Fibroblast of skin of left biceps (primary cell): ENCODE measurements at places on chromosomes 7 and 10.

- DNase-seq = no peak
Measured at GRCh38 chr7:72334698-72335097, 77.4 kb downstream of the CALN1 start.

- no peak for DNase-seq
Measured at GRCh38 chr7:93943816-93944540, 22.4 kb downstream of the GNG11 start.

- DNase-seq = no peak
Measured at GRCh38 chr10:20647756-20648155, 249.4 kb downstream of the NEBL start.

DNA sequence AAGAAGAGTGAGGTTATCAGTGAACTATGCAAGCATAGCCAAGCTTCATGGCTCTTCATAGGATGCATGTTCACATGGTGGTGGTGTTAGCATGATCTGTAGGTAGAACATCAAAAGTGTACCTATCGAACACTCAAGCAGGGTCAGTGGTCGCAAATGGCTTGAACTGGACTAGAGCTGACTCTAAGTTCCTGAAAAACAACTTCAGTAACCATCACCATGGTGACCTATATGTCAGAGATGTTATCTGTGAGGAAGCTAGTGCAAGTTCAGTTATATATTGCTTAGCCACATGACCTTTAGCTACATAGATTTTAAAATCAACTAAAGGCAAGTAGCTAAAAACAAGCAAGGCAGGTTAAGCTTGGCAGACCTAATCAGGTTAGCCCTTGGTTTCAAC lies 163.1 kb upstream of the AGR3 start:
- DNase-seq = no peak

GRCh38 chr7:27245124-27245797 lies 2.7 kb downstream of the EVX1 start:
- DNase-seq = no peak

GRCh38 chr10:125707541-125708468 lies 11.7 kb upstream of the EDRF1 start:
- DNase-seq = no peak

DNA sequence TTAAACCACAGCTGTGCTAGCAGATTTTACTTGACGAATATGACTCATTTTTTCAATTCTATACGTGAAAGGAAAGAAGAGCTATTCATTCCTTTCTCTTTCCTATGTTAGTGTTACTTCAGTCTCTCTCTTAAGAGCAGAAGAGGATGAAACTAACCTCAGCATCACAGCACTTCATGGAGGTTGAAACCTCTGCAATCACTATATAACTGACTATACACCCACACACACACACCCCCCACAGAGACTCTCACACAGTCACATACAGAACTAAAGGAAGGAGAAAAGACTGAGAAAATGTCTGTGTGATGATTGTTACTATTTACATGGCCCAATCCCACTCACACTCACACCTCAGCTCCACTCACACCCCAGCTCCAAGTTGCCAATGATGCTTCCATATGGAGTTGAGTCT lies 104.2 kb downstream of the KIF20B start:
- no peak for DNase-seq

DNA sequence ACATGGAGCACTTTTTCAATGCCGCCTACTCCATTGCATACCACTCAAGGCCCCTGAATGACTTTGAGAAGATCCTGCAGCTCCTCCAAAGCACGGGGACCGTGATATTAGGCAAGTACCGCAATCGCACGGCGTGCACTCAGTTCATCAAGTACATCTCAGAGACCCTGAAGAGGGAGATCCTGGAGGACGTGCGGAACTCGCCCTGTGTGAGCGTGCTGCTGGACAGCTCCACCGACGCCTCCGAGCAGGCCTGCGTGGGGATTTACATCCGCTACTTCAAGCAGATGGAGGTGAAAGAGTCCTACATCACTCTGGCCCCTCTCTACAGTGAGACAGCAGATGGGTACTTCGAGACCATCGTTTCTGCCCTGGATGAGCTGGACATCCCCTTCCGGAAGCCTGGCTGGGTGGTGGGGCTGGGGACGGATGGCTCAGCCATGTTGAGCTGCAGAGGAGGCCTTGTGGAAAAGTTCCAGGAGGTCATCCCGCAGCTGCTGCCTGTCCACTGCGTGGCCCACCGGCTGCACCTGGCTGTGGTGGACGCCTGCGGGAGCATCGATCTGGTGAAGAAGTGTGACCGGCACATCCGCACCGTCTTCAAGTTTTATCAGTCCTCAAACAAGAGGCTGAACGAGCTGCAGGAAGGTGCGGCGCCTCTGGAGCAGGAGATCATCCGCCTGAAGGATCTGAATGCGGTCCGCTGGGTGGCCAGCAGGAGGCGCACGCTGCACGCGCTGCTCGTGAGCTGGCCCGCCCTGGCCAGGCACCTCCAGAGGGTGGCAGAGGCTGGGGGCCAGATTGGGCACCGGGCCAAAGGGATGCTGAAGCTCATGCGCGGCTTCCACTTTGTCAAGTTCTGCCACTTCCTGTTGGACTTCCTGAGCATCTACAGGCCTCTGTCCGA lies 12.7 kb upstream of the ATP6V0E2 start:
- DNase-seq = no peak

- no peak for DNase-seq
Measured at GRCh38 chr10:95741807-95742467, 14.0 kb upstream of the ENTPD1 start.

DNA sequence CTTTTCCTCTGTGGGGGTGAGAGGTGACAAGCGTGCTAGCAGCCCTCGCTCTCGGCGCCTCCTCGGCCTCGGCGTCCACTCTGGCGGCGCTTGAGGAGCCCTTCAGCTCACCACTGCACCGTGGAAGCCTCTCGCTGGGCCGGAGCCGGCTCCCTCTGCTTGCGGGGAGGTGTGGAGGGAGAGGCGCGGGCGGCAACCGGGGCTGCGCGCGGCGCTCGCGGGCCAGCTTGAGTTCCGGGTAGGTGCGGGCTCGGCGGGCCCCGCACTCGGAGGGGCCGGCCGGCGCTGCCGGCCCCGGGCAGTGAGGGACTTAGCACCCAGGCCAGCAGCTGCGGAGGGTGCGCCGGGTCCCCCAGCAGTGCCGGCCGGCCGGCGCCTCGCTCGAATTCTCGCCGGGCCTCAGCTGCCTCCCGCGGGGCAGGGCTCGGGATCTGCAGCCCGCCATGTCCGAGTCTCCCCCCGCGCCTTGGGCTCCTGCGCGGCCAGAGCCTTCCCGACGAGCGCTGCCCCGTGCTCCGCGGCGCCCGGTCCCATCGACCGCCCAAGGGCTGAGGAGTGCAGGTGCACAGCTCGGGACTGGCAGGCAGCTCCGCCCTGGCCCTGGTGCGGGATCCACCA lies 352.8 kb upstream of the PODXL start:
- DNase-seq = no peak

- no peak for DNase-seq
Measured at GRCh38 chr7:74223711-74224510, 14.1 kb downstream of the LAT2 start.

DNA sequence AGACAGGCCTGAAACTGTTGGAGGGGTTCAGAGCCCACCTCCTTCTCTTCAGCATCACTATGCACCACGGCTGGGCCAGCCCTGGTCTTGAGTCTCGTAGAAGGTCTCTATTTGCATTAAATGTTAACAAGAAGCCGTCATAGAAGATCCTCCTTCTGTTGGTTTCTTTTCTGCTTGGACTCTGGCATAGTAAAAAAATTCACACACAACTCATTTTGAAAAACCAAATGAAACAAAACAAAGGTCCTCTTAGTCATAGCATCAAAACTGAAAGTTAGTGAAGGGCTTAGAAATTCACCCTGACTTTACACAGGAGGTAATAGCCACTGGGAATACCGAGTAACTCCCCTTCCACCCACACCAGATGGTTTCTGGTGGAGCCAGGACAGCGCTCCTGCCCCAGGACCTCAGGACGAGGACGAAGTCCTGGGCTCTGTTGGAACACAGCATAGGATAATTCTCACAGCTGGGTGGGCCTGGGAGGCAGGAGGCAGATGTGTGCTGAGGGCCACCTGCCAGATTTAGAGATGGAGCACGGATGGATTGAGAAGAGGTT lies 248.4 kb upstream of the KLF6 start:
- DNase-seq = no peak

GRCh38 chr7:28224172-28224571 lies 43.6 kb upstream of the JAZF1 start:
- no peak for DNase-seq

DNA sequence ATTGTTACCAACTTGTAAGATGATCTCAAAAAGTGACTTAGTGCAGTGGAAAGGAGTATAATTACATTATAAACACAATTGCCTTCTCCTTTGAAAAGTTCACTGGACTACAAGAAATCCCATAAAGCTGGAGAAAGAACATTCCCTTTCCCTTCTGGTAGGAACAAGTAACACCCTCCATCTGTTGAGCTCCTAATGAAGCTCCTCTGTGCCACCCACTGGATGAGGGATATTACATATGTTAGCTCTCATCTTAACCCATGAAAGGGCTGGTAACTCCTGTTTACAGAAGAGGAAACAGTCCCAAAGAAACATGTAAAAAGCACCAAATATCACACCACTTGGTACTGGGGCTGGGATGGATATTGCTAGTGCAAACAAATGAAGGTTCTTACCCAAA lies 8.1 kb downstream of the PGAM1 start:
- no peak for DNase-seq

DNA sequence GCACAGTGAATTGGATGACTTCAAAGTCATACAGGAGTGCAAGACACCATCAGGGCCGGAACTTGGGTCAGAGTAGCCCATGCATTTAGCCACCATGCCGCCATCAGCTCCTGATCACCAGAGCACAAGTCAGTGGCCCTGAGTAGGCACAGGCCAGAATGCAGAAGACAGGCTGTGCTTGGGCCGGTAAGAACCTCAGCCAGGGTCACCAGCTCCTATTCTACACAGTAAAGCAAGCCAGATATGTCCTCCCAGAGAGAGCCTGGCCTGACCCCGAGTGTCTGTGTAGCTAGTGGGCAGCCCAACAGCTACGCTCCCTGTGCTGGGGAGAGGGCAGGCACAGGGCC lies 44.5 kb upstream of the COL13A1 start:
- DNase-seq = no peak

DNA sequence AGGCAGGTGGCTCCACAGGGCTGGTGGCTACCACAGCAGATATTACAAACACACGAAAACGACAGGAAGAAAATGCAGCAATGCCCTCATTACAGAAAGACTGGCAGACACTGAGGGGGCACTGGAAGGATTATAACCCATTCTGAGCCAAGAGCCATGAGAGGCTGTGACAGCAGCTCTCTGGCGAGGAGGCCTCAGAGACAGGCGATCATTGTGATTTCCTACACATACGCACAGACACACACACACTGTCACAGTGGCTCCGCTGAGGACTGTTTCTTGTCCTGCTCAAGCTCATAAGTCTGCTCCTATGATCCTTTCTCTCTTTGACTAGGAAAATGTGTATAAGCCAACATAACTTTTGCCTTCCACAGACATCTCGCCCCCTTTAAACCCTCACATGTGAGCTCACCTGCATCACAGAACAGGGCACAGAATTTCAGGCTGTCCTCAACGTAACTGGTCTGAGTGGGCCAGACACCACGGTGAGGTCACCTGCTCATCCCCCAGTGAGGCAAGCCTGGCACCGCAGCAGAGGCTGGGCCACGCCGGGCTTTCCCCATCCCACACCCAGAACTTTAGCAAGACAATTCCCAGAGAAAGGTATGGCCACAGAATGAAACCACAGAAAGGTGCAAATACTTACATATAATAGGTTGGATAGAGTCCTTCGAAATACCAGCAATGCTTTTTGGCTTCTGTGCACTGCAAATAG lies 51.7 kb downstream of the VOPP1 start:
- no peak for DNase-seq

GRCh38 chr7:54543051-54543488 lies 895 bp downstream of the VSTM2A start:
- DNase-seq = no peak
